Panc1 (cell line): ENCODE measurements at places on chromosomes 11 and 22.

- DNase-seq, result no peak
These were observed 14.6 kb downstream of the MRGPRD start for GRCh38 chr11:68965901-68966853.

GRCh38 chr22:27719535-27720227 is 81.9 kb downstream of the MN1 start:
- no peak for DNase-seq

DNA sequence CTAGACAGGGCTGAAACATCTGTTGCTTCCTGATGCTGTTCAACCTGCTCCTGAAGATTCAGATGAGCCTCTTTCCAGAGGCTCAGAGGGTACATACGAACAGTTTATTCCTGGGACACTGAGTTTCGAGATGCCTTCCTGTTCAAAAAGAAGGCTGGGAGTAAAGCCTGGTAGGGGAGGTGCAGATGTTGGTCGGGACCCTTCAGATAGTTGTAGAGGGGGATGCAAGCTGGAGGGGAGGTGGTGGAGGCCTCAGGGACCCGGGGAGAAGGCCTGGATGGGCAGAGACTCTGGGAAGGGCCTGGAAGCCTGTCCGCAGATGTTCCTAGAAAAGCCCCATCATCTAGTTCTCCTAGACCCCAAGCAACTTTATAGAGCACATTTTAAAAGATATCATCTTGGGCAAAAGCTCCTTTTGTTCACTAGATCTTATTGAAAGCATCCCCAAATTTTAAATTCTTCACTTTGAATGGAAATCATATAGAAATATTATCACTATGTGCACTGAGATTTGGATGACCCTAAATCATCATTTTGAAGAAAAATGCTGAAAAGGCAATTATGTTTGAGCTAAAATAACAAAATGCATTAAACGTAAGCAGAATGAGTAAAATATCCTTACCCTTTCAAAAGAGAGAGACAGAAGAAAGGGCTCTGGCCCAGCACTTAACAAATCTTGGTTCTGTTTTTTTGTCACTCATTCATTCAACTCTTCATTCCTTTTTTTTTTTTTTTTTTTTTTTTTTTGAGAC is 41.2 kb downstream of the RTL6 start:
- DNase-seq, result no peak

DNA sequence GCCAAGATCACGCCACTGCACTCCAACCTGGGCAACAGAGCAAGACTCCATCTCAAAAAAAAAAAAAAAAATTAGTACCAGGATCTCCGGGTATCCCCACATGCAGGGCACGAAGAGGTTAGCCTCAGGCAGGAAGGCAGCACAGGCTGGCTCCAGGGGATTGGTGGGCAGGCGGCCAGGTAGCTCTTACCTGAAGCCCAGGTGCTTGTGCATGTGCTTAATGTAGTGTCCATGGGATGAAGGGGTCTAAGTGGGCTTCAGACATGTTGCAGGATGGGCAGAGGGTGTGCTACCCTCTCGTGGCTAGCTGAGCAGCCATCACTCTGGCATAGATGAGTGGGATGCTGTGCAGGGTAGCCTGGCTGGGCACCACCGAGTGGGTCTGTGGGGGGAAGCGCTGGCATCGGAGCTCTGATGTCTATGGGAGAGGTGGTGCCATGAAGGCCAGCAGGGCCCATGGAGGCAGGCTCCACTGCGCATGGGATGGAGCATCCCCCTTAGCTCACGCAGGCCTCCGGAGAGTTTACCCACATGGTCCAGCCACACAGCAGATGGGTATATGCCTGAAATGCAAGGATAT is 11.0 kb downstream of the RFPL1 start:
- DNase-seq, result no peak

- DNase-seq, result no peak
These were observed 94.1 kb downstream of the CACNA1I start for GRCh38 chr22:39664485-39665200.

DNA sequence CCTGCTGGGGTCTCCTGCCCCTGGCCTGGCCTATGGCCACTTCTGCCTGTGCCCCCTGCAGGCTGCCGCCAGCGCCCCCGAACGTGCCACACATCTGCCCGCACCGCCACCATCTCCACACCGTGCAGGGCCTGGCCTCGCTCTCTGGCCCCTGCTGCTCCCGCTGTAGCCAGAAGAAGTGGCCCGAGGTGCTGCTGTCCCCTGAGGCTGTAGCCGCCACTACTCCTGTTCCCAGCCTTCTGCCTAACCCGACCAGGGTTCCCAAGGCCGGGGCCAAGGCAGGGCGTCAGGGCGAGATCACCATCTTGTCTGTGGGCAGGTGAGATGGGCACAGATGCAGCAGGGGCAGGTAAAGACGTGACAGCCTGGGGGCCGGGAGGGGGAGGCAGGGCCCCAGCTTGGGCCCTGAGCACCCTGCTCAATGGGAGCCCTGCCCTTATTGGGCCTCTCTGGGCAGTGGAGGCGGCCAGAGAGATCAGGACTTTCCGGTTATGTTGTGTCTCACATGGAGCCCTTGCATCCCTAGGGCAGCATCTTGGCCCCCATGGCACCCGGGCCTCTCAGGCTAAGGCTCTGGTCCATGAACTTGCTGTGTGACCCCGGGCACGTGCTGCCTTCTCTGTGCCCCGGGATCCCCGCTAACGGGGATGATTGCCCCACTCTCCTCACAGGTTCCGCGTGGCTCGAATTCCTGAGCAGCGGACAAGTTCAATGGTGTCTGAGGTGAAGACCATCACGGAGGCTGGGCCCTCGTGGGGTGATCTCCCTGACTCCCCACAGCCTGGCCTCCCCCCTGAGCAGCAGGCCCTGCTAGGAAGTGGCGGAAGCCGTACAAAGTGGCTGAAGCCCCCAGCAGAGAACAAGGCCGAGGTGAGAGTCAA is 18.5 kb downstream of the RELT start:
- DNase-seq, result no peak

DNA sequence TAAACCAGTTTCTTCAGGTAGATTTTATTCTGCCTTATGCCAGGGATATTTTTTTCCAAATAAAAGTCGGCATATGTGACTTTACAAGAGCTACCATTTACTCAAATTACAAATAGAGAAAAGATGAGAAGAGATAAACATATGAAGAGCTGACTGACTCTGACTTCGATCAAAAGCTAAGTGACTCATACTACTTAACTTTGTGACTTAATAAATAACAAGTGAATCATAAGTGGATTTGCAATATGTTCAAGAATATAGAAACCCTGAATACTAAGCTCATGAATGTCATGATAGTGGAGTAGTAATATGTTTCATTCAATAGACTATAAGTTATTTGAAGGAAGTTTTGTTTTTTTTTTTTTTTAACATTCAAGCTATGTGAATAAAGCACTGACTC is 130.5 kb upstream of the ANO3 start:
- no peak for DNase-seq

DNA sequence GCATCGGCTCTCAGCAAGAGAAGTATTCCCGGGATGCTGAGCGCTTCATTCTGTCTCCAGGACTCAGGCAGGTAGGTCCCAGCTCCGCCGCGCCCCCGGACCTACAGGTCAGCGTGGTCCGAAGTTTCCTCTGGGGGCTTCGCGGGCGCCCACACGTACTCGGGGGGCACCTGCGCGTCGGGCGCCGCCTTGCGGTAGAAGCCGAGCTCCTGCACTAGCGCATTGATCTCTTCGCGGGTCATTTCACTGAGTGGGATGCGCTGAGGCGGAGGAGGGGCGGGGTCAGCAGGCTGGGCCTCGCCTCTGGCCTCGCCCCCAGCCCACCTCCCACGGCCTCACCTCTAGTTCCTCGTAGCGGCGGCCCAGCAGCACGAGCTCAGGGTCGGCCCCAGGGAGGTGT is 2.5 kb downstream of the SELENOM start:
- no peak for DNase-seq

- no peak for DNase-seq
These were observed 190.0 kb downstream of the ETS1 start for GRCh38 chr11:128397362-128397761.

GRCh38 chr11:121503051-121503450 is 50.3 kb upstream of the SORL1-AS1 start:
- DNase-seq, result no peak

- no peak for DNase-seq
These were observed 722.2 kb upstream of the TENM4 start for GRCh38 chr11:80163011-80163410.

DNA sequence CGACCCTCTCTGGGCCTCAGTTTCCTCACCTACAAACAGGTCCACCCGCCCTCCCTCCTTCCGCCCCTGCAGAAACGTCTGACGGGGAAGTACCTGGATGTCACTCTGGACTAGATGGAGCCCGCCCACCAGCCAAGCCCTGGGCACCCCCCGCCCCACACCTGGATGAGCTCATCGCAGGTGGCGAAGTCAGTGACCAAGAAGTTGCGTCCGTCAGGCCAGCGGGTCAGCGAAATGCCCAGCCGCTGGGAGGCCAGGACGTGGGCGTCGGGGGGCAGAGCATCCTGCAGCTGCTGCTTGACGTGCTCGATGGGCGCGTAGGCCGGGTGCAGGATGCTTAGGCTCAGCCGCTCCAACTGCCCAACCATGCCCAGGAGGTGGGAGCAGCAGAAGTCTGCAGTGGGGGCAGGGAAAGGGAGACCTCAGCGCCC is 897 bp downstream of the PNPLA5 start:
- no peak for DNase-seq

- DNase-seq, result no peak
These were observed 567.4 kb downstream of the KCNA4 start for GRCh38 chr11:29449281-29450074.

DNA sequence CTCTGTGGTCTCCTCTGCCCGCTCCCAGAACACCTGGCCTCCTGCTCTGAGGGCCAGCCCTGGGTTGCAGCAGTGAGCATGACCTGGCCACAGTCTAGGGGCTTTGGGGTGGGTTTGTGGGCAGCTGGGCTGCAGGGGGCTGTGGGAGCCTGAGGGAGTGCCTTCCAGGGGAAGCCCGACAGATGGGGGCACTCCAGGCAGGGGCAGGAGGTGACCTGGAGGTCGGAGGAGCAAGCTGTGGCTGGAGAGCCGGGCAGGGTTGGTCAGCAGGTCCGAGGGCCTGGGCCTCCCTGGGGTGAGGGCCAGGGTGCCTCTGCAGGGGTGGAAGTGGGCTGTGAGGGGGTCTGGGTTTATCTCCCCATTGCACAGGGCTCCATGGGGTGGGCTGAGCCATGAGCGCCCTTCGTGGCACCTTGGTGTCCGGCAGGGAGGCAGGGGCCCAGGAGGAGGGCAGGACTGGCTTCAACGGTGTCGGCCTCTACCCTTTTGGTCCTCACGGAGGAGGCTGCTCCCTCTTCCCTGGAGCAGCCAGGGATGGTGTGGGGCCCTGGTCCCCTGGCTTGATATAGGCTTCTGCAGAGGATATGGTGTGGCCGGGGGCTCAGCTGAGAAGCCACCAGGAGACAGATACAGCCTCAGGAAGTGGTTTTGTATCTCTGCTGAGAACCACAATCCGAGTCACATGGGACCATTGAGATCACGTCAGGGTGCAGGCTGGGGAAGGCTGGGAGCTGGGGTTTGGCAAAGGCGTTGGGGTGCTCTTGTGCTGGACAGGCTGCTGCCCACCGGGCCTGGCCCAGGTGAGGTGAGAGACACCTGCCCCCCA is 22.3 kb downstream of the KCNQ1 start:
- no peak for DNase-seq

GRCh38 chr22:30675436-30675835 is 7.8 kb upstream of the DUSP18 start:
- DNase-seq, result no peak

DNA sequence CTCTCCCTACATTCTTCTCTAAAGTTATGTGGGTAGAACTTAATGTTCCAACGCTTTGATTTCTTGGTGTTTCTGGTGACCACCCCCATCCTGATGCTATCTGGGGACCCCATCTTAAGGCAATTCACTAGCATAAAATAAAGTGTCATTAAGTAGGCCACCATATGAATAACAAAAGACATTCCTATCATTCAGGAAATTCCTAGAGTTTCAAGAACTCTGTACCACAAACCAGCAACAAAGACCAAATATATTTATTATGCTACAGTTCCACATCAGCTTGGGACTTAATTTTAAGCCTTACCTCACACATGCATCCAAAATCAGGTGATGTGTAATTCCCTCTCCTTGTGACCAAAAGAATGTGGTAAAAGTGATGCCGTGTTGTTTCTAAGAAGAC is 254.6 kb upstream of the LRRC4C start:
- no peak for DNase-seq

GRCh38 chr11:120682866-120683265 is 171.3 kb downstream of the GRIK4 start:
- no peak for DNase-seq

DNA sequence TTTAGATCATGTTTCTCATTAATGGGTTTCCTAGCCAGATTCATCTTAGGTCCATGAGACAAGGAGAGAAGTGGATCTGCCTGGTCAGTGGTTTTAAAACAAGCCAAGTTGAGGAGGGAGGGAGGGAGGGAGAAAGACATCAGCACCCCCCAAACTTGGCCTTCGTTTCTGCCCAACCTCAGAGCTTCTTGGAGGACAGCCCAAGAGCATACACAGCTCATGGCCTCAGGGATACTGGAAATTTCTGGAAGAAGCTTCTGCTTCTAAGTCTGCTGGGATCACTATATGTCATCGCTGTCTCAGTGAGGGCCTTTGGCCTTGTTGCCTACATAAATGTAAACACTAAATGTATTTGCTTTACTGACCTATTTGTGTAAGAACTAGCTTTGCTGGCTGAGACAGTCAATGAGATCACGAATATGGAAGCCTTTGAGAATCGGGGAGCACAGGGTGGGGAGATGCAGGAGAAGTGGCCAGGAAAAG is 375.1 kb downstream of the BUD13 start:
- no peak for DNase-seq

DNA sequence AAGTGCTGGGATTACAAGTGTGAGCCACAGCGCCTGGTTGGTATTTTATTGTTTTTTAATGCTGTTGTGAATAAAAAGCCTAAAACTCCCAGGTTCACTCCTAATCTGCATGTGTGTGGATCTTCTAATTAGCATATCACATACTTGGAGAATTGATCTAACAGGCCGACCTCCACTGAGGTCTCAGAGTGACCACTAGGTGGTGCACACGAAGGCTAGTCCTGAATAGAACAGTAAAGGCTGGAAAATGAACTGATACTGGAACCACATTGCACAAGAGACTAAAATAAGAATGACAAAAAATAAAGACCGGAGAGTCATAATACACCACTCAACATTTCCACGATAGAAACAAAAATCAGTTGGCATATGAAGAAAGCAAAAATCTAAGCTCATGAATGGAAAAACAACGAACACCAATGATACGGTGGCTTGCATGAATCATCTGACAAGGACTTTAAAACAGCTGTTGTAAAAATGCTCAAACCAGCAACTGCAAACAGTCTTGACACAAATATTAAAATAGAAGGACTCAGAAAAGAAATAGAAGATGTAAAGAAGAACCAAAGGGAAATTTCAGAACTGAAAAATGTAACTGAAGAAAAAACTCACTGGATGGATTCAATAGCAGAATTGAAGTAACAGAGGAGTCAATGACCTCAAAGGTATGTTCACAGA is 19.2 kb downstream of the PIM3 start:
- no peak for DNase-seq
